Placental pericyte (primary cell): ENCODE measurements at places on chromosomes 2 and 18. TPM values are rescaled to one million over a fixed set of nuclear protein-coding genes. Genes with fewer than 3 reads are reported as not detected.

Gene CHN1
- 72.2 and 153 TPM in 2 replicates for total RNA-seq

Gene POLR1A
- 22.5 and 47.2 TPM in 2 replicates for total RNA-seq

Gene CABYR
- total RNA-seq: 2.9 and 4.4 TPM in 2 replicates

Gene SPDYA
- total RNA-seq: 0.57 and 0.66 TPM in 2 replicates

Gene CNDP1
- total RNA-seq: 0.22 TPM in 1 of 2 replicates, not detected in the other

Gene OR6B2
- not detected in 2 replicates for total RNA-seq

Gene RAB27B
- 20.5 and 24.5 TPM in 2 replicates for total RNA-seq

Gene PGAP1
- 3.3 and 9.0 TPM in 2 replicates for total RNA-seq
